ENCODE measurements at places on chromosomes 11 and 22.
A peak's percentile ranks its signal among the peaks of the same experiment; 100 is the strongest.

DNA sequence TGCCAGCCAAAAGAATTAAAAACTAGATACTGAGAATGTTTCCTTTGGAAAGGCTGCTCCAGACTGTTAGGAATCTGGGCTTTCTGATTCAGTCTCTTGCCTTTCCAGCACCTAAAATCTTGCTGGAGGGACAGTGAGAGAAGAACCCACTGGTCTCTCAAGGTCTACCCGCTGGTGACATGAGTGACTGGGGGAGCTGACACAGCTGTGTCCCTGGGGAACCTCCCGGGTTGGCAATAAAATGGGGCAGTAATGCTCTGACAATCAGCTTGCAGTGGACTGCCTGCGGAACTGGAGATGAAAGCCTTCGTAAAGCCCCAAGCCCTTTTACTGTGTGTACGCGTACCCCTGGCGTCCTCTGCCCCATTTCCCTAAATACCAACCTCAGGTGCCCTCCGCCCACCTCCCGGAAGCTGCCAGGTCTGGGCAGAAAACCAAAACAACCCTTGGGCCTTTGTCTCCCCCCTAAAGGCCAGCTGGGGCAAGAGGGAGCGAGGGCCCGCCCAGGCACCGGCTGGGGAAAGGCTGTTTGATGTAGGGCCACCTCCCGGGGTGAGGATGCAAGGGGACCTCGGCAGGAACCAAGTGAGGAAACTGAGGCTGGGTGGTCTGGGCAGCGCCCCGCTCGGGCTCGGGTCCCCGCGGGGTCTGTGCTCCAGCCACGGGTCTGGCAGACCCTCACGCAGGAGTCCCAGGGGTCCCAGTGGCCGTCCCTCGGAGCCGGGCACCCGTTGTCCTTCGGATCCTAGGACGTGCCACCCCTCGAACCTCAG is 741 bp downstream of the CARS1 start:
- DNase-seq = no peak

DNA sequence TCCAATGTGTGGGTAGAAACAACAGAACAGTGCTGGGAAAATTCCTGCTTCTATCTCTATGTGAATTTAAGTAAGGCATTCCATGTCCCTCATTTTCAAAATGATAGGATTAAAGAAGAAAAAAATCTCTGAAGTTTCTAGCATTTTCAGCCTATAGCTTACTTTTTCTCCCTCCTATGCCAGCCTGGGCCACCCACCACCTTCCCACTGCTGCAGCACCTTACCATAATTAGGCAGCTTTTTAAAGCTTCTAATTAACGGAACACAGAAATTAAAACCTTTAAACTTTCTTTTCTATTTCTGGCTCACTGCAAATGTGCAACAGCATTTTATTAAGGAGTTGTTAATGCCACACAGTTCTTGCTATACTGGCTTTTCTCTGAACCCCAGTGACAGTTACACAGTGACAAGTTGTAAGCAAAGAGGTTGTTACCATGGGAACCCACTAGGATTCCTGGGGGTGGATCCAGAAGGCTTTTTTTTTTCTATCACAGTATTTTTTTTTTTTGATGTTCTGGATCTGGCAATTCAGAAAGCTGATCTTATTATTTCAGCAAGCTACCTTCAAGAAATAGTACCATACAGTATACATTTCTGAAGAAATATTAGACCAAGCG is 20.2 kb downstream of the CELF1 start:
- DNase-seq = no peak

DNA sequence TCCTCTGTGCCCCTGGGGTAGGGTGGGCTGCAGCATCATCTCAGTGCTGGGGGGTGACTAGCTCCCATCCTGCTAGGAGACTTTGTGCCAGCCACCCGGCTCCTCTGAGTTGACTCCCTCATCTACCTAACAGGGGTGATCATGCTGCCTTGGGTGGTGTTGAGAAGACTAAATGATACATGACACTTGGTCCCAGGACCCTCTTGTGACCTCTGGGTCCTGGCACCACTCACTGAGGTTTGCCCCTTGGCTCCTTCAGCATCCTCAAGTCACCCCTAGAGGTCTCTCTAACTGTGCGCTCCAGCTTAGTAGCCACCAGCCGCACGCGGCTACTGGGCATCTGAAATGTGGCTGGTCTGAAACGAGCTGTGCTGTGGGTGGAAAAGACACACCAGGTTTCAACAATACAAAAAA is 72.1 kb downstream of the LRRC32 start:
- peak; percentile 76 for DNase-seq

DNA sequence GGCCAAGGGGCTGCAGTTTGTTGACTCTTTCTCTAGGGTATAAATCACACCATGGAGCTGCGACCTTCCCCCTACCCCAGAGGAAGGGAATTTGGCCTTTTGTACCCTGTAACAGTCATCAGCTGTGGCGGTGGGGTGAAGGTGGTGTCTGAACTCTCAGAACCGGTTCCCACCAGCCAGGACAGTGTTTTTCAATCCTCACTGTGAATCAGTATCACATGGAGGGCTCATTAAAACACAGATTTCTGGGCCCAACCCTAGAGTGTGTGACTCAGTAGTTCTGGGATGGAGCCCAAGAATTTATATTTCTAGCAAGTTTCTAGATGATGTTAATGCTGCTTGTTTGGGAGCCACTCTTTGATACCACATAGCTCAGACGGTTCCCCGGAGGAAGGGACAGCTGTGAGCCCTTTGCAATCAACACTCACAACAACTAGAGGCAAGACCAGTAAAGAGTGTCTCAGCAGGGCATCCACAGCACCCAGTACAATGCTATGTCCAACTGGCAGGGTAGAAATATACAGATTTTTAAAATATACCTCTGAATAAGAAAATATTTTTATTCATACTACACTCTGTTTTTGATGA is 43.9 kb upstream of the FAT3 start:
- DNase-seq = no peak

DNA sequence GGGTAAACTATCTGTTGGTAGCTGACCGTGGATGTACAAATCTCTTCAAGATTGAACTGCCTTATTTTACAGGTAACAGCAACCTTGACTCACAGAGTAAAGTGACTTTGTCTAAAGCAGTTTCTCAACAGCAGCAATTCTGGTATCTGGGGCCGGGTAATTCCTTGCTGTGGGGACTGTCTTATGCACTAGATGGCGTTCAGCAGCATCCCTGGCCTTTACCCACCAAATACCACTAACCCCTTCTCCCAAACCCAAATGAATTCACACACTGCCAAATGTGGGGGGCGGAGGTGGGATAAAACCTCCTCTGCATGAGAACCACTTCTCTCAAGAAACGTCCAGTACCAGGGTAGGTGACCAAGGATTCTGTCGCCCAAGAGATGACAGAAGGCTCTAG is 1.7 kb upstream of the INCENP start:
- DNase-seq = no peak
